ENCODE measurements at places on chromosomes 11 and 22. TPM values are rescaled to one million over a fixed set of nuclear protein-coding genes. Genes with fewer than 3 reads are reported as not detected.

OVOL1 gene
- total RNA-seq: not detected

TMEM45B gene
- total RNA-seq: 0.33 TPM

LIF gene
- total RNA-seq: 0.19 TPM

JAML gene
- total RNA-seq: 0.65 TPM

KCNK4 gene
- total RNA-seq: not detected

SLC7A4 gene
- under 0.01 TPM for total RNA-seq

SCN4B gene
- under 0.01 TPM for total RNA-seq

IFITM1 gene
- total RNA-seq: 0.57 TPM

CNIH2 gene
- total RNA-seq: not detected

C22orf42 gene
- total RNA-seq: not detected

GRK2 gene
- 46.1 TPM for total RNA-seq

PMM1 gene
- total RNA-seq: 5.2 TPM

MRPL21 gene
- total RNA-seq: 82.0 TPM

FLRT1 gene
- total RNA-seq: not detected

NOX4 gene
- 67.6 TPM for total RNA-seq

APOA4 gene
- total RNA-seq: not detected

MICALL1 gene
- total RNA-seq: 55.5 TPM

PAX6 gene
- total RNA-seq: not detected

MPZL2 gene
- total RNA-seq: 25.8 TPM

FGF19 gene
- not detected for total RNA-seq

TMPRSS5 gene
- total RNA-seq: 0.33 TPM

FZD4 gene
- total RNA-seq: 135 TPM

MMP27 gene
- total RNA-seq: not detected

MYOD1 gene
- not detected for total RNA-seq

PRRG4 gene
- total RNA-seq: 0.33 TPM

CDC42BPG gene
- total RNA-seq: 0.33 TPM

DGCR6 gene
- 2.3 TPM for total RNA-seq

MS4A15 gene
- total RNA-seq: not detected

CSNK2A3 gene
- 3.8 TPM for total RNA-seq

CEP57 gene
- 34.2 TPM for total RNA-seq

PAMR1 gene
- total RNA-seq: 1.6 TPM

SMCO4 gene
- total RNA-seq: 5.2 TPM

PTPN5 gene
- not detected for total RNA-seq

ANO1 gene
- 0.19 TPM for total RNA-seq

ARSA gene
- total RNA-seq: 41.5 TPM

OR11H1 gene
- not detected for total RNA-seq

ISX gene
- not detected for total RNA-seq

OR8G5 gene
- total RNA-seq: not detected
